Stimulated activated CD4-positive, alpha-beta T cell treated with anti-CD3 and anti-CD28 coated beads, Interleukin-1b, Interleukin-23, amount 100 ng/mL, for 1 hour (primary cell): ENCODE measurements at places on chromosomes 4 and X.
A peak's percentile ranks its signal among the peaks of the same experiment; 100 is the strongest.

DNA sequence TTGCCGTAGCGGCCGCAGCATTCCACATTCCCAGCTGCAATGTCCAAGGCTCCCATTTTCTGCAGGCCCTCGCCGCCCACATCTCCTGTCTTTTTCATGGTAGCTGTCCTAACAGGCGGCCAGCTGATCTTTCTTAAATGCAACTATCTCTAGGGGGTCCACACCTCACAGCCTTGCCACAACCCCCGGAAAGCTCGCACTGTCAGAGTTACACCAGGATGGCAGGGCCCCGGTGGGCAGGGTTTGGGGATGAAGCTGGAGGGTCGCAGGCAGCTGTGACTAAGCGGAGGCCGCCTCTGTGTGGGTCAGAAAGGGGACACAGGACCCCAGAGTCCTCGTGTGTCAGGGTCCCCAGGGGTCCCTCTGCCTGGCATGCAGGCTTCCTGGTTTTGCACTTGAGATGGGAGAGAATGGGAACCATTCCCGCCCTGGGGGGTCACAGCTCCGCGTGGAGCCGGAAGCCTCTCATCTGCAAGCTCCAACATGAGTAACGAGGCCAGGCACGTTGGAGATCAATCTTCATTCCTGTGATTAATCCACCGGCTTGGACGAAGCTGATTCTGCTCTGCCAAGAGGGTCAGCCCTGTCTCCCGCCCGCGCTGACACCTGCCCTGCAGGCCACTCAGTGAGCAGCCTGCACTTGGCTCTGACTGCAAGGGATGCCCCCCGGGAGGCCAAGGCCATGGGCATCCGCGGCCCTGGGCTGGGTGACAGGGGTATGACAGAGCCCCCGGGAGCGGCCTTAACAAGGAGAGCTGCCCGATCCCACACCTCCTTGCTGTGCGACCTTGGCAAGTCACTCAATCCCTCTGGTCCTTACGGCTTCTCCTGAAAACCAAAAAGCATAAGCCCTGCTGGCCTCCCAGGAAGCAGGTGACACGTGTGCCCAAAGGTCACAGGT lies 97.9 kb downstream of the ADRA2C start:
- no peak for DNase-seq

- peak; percentile 21 for DNase-seq
Measured at GRCh38 chr4:48341776-48342605, 662 bp downstream of the SLAIN2 start.

DNA sequence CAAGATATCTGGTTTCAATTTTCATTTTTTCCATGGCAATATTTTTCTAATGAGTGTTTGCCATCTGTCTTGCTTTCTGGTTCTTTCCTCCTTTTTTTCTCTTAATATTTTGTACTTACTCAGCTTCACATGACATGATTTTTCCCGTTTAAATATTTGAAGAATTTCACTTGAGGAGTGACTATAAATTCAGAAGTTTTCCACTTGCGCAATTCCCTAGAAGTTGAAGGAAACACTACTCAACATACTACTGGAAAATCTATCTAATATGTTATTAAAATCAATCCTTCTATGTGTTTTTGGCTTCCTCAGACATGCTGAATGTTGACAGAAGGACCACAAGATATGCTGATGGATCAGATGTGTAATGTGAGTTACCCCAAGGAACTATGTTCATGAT lies 36.8 kb upstream of the BANK1 start:
- no peak for DNase-seq

- no peak for DNase-seq
Measured at GRCh38 chr4:106299977-106300376, 16.0 kb downstream of the TBCK start.

DNA sequence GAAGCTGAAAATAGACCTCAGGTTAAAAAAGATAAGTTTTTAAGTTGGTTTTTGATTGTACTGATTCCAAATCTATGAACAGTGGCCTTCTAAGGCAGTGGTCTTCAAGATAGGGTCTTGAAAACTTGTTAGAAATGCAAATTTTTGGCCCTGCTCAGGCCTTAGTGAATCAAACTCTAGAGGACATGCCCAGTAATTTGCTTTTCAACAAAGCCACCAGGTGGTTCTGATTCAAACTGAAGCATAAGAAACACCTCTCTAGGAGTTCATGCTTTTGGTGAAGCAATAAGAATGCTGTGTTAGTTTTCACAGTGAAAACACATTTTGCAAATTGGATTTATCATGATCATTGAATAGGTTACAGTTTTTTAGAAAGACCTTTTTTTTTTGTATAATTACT lies 1849.4 kb upstream of the AGA start:
- no peak for DNase-seq
